ENCODE measurements at places on chromosomes 7 and 10.

DNA sequence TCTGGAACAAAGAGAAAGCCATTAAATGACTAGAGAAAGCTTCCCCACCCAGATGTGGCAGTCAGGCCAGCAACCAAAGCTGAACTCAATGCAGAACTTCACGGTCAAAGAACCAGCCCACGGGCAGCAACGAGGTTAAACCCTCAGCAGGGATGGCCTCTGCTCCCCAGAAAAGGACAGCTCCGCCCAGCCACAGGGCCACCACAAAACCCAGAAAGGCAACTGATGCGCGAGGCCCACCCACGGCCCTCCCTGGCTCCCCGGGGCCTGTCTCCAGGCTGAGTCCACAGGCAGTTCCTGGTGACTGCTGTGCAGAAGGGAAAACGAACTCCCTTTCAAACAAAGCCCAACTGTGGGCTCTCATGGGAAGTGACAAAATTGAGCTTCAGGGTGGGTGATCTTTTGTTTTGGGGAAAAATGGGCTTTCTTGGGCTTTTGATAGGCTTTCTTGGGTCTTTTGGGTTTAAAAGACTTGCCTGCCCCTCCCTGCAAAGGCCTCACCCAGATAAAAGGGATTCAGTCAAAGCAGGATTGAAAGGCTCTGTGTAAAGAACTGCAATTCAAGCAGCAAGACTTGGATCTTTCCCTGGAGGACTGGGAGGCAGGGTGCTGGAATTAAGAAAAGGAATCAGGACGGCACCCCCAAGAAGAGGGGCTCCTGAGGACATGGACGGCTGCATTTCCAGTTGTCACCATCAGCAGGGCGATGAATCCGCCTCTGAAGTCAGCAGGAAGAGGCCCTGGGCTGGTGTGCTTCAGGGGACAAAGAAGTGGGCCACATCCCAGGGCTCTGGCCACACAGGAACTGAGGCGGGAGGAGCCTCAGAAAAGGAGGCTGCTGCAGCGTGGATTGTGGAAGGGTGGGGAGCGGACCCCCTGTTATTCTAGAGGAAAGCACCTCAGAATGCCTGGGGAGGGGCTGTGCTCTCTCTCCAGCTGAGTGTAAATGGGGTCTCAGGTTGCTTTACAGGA lies 209.9 kb downstream of the USP6NL start:
- no peak for DNase-seq

GRCh38 chr7:156152390-156152789 lies 340.1 kb upstream of the SHH start:
- no peak for DNase-seq

- DNase-seq, result no peak
Measured at GRCh38 chr10:65898055-65898454, 1027.8 kb upstream of the LRRTM3 start.

- DNase-seq, result no peak
Measured at GRCh38 chr7:22980422-22980821, 33.5 kb downstream of the HYCC1 start.

DNA sequence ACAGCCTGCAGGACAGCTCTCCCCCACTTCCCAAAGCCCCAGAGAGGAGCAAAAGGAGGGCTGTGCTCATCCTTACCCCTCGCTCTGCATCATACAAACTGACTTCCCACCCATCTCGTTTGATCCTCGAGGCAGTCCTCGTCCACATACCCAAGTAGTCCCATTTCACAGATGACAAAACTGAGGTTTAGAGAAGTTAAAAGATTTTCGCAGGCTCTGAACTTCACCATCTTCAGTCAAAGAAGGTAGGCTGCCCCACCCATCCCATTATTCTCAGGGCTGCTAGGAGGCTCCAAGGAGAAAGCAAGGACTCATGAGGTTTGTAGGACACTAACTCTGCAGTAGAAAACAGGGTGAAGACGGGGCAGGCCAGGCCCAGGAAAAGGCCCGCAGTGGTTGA lies 147.1 kb downstream of the SLIT1 start:
- no peak for DNase-seq

- DNase-seq, result no peak
Measured at GRCh38 chr7:30349170-30349569, 64.8 kb downstream of the ZNRF2 start.

- no peak for DNase-seq
Measured at GRCh38 chr10:70592746-70593512, 9.6 kb downstream of the PRF1 start.

- DNase-seq, result no peak
Measured at GRCh38 chr10:117818721-117819120, 228.0 kb downstream of the RAB11FIP2 start.

DNA sequence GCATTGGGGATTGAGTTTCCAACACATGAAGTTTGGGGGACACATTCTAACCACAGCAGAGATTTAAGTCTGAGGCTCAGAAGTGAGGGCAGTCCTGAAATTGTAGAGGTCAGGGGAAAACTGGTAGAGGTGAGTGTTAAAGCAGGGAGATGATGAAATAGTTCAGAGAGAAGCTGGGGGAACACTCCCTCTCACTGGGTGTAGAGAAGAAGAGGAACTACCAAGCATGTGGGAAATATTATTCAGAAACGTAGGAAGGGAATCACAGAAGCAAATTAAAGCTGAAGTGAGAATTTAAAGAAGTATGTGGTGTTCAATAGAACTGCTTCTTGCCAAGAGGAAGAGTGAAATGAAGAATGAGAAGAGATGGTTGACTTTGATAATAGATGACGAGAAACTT lies 121.5 kb upstream of the FAM3C start:
- no peak for DNase-seq

GRCh38 chr7:133977409-133978274 lies 149.5 kb upstream of the LRGUK start:
- no peak for DNase-seq

GRCh38 chr10:31036209-31036608 lies 4.5 kb upstream of the ZNF438 start:
- DNase-seq, result no peak
